PC-3 (cell line): ENCODE measurements at places on chromosomes 6 and 20.
A peak's percentile ranks its signal among the peaks of the same experiment; 100 is the strongest.

DNA sequence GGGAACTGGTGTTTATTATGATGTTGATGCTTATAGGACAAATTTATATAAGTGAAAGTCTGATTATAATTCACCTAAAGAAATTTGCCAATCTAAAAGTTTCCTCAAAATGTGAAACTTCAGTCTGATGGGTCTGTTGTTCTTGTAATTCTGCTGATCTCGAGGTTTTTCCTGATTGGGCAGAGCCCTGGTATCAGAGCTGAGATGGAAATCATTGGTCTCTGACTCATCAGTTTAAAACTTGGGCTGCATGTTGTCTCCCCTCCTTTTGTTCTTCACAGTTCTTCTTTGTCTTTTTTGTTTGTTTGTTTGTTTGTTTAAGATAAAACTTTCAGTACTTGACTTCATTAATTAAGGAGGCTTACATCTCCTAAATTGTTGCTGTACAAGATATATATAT is 5.9 kb downstream of the SMAP1 start:
- DNase-seq, result peak; percentile 21

DNA sequence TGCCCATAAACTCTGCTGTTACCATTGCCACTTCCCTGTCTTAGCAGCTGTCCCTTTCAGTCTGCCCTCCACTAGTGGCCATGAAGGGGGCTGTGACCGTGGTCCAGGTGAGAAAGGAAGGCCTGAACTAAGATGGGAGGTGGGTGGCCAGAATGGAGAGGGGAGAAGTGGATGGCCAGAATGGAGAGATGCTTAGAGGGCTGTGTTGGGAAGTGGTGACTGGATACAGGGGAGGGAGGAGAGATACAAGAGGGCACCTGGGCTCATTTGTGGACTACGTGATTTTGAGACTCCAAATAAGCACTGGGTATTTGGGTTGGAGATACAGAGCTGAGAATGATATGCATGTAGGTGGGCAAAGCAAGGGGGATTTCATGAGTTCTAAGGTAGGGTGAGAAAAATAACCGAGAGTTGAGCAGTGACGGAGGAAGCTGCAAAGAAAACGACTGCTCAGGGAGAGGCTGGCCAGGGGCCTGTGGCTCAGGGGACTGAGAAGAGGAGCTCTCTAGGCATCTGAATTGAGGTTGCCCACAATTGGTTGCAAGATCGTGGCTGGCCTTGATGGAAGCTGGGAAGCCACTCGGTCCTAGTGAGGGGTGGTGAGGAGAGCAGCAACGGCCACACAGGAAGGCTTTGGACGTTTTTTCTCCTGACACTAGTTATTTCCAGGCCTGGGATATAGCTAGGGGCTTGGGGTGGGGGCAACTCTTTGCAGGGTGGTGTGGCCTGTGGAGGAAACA is 36.9 kb downstream of the PANK2 start:
- no peak for DNase-seq

DNA sequence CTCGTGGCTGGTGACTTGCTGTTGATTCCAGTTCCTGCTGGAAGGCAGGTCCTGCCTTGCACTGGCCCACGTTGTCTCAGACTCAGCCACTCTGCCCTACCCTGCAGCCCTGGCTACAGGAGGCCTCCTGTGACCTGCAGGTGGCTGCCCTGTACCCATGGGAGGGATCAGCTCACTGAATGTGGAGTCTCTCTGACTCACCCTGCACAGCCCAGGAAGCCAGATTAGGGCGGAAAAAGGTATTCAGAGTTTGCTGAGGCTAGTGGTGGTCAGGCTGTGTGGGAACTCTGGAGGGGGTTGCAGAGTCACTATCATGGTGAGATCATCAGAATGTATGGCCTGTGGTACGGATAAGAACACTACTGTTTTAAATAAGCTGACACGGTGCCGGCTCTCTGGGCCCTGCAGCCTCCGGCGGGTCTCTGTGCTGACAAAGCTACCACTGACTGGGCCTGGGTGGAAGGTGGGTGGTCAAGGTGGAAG is 24.7 kb upstream of the PYGB start:
- peak; percentile 99 for DNase-seq

DNA sequence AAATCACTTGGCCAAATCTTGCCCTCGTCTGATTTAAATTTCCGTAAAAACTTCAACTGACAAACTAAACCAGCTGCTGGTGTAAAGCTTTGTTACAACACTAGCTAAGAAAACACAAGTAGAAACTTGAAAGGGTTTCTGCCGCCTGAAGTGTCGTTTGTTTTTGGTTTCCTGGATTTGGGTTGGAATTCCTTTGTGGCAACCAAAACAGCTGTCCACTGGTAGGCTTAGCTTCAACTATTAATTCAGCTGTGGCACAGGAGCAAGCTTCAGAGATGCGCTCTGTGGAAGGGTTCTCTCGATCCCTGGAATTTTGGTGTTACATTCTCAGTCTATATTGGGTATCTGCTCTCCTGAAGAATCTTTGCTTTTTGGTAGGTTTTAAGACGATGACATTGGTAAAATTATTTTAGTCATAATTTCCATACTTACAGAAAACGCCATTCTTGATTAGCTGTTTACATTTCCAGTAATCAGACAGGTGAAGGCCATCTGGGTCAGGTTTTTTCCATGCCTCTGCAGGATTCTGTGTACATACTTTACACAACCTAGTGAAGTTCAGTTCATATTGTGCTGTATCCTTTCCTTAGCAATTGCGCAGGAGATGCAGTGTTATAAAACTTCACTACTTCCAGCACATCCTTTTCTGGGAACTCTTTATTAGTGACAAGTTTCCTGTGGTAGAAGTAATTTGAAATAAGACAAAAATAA is 29.9 kb upstream of the SAMD3 start:
- DNase-seq, result no peak

- peak; percentile 52 for DNase-seq
These were observed 42.8 kb upstream of the DYNLRB1 start for GRCh38 chr20:34473262-34473883.

GRCh38 chr6:139732451-139732850 is 358.0 kb upstream of the CITED2 start:
- DNase-seq, result peak; percentile 67

DNA sequence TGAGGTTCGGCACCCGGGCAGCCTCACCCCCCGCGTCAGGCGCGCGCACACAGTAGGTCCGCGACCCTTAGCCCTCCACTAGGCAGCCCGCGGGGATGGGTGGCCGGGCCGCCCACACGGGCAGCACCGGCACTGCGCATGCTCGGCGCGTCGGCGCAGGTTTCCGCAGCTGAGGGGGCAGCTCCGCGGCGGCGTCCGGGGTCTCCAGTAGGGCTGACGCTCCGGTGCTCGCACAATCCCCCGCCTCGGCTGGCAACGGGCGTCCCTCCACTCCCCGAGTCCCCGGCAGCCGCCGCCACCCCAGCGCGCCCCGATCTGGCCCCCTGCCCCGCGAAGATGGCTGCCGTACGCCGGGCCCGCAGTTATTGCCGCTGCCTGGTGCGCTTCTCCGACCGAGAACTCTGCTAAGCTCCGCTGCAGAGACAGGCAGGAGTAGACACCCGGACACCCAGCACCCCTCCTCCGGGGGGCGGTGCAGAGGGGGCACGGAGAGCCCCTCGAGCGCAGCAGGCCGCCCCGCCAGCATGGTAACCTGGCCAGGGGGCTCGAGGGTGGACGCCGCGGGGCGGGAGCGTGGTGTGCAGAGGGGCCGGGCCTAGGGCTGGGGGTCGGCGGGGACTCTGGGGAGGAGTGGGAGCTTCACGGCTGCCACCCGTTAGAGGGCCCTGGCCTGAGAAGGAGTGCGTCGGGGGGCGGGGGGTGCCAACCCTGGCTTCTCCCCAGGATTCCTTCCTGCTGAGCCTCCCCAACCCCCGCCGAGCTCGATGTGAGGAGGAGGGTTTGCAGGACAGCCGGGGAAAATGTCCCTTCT is at the start of gene FBXO9:
FBXO9 (plus strand) TSS at position 139 of the 811 bp plus-strand sequence; CDS start at position 525, 386 bp downstream.
- DNase-seq, result peak; percentile 54

GRCh38 chr6:16069671-16070070 is 59.2 kb upstream of the MYLIP start:
- DNase-seq, result no peak
